ENCODE measurements at places on chromosomes 3 and 15.

- no peak for DNase-seq
Observed at GRCh38 chr3:120506076-120506827, 55.5 kb upstream of the FSTL1 start.

DNA sequence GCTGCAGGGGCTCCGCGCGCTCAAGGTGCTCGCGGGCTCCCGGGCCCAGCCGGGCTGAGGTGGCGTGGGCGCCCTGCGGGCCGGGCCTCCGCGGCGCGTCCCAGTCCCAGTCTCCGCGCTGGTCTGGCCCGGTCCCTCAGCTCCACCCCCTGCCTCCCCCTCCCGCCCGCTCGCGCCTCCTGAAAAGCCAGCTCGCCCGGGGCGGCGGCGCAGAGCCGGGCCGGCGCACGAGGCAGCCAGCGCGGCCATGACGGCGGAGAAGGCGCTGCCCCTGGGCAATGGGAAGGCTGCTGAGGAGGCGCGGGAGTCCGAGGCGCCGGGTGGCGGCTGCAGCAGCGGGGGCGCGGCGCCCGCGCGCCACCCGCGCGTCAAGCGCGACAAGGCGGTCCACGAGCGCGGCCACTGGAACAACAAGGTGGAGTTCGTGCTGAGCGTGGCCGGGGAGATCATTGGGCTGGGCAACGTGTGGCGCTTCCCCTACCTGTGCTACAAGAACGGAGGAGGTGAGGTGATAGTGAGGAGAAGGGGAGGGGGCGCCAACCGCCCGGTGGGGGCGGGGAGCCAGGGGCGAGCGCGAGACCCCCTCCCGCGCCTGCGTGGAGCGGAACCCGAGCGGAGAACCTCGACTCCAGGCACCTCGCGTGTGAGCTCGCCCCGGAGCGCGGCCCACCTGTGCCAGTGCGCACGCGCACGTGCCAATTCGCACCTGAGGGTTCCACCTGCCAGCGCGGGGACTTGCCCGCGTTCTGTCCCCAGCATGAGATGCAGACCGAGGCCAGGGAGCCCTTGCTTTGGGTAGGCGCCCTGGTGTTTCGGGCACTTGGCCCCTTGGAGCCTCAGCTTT is at the start of gene SLC6A11:
Gene SLC6A11, plus strand, starts transcription at position 210 of the 844 bp plus-strand sequence. Its CDS starts 38 bp downstream, at position 248.
- DNase-seq: no peak

- no peak for DNase-seq
Observed at GRCh38 chr3:50587806-50588758, 18.8 kb downstream of the HEMK1 start.

- no peak for DNase-seq
Observed at GRCh38 chr15:74174958-74175253, 1.4 kb downstream of the ISLR start.

DNA sequence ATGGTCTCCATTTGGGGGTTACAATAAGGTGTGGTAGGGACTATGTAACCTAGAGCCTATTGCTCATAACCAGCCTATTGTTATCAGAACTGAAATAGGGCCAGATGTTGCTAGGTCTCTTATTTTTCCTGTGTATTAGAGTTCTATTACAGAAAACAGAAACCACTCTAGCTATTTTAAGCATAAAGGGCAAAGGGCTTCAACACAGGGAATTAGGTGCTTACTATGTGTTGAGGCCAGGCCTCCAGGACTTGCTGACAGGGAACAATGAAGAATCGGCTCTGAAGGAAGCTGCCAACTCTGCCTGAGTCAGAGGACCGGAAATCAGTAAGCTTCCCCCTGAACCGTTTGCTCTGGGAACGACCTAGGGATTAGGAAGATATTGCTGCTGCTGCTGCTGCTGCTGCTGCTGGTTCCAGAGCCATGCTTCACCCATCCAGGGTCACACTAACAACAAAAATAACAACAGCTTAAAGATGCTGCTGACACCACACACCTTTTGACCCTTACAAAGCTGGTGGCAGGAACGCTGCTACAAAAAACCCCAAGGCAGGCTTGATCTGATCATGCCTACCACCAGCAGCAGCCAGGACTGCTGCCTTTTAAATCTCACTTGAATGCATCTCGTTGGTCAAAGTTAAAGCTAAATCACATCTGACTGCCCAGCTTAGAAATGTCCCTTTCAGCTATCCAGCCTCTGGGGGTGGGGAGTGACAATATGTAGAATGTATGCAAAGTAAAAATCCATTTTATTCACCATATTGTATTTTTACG is 276.9 kb upstream of the IL12A start:
- peak; percentile 93 for DNase-seq

GRCh38 chr3:22231061-22231460 is 480.1 kb upstream of the ZNF385D start:
- DNase-seq: no peak

- DNase-seq: no peak
Observed at GRCh38 chr3:15299036-15299435, 33.4 kb downstream of the SH3BP5 start.

- DNase-seq: peak; percentile 80
Observed at GRCh38 chr3:131903988-131904415, 130.8 kb downstream of the CPNE4 start.

DNA sequence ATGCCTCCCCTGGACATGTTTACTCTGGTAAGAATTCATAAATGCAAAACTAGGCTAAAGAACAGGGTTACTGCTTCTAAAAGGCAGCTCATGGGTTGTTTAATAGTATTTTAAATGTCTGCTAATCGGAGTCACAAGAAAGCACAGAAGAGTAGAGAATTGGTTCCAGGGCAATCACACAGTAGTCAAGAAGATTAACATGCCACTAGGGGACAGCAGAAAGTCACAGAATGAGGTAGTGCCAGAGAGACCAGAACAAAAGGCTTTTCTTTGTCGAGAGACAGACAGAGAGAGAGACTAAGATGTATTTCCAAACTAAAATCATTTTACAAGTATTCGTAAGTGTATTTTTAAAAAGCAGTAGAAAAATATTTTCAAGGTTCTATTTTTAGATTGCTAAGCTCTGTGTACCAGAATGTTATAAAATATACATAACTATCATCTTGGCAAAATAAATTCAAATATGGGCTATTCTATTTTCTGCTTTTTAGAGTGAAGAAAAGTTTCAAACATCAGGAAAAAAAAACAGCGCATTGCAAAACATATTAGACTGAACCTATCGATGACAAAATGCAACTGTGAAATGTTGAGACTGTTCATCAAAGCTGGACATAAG is 78.3 kb upstream of the CDIN1 start:
- peak; percentile 93 for DNase-seq

- DNase-seq: no peak
Observed at GRCh38 chr15:69395991-69396390, 18.2 kb upstream of the KIF23 start.

DNA sequence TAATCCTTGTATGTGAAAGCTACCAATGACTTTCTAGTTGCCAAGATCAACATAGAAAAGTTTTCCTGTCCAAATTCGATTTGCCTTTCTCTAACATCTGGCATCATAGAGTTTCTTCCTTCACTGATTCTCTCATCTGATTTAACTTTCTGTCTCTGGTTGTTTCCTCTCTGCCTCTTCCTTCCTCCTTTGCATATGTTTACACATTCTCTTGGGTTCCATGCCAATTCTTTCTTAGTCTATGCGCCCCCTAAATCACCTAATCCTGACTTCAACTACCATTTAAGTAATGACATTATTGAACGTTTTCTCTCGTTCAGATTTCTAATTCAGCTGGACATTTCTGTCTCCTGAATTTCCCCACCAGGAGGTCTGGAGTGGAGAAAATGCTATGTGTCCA is 561.9 kb upstream of the TGFBR2 start:
- no peak for DNase-seq

DNA sequence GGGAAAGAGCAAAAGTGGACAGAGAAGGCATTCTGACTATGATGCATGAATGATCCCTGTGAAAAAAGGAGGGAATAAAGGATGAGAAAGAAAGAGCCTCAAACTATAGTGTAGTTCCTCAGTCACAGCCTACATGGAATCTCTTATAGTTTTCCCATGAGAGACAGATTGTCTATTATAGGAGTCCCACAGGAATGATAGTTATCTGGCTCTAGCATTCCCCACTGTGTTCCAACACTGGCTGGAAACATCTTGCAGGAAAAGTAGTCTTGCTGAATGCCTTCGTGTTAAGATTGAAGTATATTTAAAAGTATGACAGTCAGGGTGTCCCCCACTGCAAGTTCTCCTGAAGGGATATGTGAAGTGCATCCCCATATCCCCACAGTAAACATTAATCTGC is 641.5 kb upstream of the NECTIN3 start:
- DNase-seq: no peak

DNA sequence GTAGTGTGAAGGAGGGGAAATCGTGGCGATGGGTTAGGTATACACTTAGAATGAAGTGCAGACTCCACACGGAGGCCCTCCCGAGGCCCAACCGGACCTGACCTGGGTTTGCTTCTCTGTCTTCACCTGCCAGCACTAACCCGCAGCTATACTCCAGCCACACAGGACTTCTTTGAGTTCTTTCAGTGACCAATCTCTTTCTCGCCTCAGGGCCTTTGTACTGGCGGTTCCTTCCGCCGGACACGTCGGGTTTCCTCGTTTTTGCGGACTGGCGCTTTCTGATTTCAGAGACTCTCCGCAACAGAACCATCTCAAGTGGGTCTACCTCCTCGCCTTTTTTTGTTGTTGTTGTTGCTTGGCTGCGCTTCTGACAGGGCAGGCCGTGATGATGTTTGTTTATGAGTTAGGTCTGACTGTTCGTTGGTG is at the start of gene NEIL1:
Gene NEIL1, plus strand, starts transcription at position 244 of the 426 bp plus-strand sequence. CDS start 1,867 bp downstream, outside the sequence.
- DNase-seq: no peak

GRCh38 chr15:36803773-36804172 is 224.3 kb downstream of the CDIN1 start:
- no peak for DNase-seq

DNA sequence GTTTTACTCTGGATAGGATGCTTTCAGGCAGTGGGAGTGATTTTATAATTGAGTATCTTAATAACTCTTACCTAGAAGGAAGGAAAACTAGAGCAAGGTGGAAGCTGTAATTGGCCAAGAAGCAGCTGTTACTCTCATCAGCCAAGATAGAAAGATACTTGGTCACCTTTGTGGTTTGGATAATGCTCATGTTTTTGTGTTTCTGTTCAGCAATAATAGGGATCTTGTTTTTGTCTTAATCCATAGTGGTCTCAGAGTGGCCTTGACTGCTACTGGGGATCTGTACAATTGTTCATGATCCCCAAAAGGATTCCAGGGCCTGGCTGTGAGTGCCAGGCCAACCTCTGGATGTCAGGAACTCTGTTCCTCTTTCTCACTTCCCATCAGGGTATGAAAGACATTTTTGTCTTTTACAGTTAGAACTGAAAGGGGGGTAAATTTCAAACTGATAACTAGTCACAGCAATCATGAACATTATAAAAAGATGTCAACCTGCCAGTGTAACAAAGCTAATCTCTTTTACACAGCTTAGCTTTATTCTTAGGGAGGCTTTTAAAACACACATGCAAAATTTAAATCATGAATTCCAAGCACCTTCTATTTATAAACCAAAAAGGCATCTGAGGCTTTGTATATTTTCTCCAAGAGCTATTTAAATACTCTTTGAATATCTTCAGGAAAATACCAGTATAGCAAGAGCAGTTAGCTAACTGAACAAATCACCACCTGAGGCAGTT is 6.0 kb downstream of the UBL7 start:
- no peak for DNase-seq

GRCh38 chr15:74240002-74240568 is 4.0 kb downstream of the CCDC33 start:
- peak; percentile 96 for DNase-seq

DNA sequence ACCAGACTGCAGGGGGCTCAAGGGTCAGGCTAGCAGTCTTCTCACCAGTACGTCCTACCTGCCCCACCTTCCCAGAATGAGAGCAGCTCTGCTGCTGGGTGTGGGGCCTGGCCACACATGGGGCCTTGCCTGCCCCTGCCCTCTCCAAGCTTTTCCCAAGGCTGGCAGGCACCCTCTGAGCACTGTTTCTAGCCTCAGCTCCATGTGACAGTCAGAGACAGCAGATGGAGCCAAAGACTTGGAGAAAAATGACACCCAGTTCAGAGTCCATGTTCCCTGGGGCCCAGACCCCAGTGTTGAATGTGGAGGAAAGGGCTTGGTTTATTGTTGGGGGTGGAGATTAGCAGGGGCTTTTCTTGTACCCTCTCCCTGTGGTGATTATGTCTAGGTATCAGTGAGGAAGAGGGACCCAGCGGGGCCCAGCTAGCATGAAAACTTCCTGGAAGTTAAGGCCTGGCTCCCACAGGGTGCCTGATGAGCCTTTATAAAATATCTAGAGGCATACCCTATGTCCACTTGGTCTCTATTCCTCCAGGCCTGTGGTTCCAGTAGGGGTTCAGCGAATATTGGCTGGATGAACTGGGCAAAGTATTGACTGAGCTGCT is 153.8 kb downstream of the EEFSEC start:
- DNase-seq: no peak

DNA sequence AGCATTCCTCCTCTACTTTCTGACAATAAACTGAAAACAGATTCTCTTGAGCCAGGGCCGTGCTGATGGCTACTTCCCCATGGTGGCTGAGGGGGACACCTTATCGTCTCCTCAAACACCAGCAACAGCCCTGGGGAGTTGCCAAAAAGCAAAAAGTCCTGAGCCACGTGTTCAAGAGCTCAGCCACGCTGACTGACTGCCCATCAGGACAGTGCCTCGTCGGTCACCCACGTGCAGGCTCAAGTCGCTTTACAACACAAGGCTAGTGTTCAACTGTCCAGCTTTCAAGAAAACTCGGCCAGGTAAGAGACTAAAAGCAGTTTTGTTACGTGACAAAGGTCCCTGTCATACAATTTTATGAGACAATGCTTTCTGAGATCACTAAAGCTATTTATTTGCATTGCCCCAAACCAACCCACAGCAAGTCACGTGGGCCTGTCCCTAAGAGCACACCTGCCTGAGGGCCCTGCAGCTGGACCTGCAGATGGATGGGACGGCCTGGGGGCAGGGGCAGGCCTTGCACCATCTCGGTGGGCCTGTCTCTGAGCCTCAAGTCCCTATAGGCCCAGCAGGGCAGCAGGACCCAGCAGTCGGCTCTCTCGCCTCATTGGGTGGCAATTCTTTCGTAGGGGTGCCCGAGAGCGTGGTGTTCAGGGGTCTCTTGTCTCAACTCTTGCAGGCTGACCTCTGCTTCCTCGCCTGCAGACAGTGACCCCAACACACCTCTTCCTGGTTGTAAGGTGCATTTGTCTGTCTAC is 42.7 kb downstream of the NIPA2 start:
- no peak for DNase-seq

Data from A172 (cell line).